ENCODE measurements at places on chromosomes 1 and 21.

DNA sequence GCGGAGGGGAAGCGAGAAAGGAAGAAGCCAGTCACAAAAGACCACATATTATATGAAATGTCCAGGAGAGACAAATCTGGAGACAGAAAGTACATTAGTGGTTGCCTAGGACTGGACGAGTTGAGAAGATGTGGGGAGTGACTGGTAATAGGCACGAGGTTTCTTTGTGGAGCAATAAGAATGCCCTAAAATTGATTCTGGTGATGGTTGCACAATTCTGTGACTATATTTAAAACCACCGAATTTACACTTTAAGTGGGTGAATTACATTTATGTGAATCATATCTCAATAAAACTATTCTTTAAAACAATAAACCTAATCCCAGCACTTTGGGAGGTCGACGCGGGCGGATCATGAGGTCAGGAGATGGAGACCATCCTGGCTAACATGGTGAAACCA is 63.1 kb downstream of the ZNF281 start:
- ATAC-seq, result no peak

DNA sequence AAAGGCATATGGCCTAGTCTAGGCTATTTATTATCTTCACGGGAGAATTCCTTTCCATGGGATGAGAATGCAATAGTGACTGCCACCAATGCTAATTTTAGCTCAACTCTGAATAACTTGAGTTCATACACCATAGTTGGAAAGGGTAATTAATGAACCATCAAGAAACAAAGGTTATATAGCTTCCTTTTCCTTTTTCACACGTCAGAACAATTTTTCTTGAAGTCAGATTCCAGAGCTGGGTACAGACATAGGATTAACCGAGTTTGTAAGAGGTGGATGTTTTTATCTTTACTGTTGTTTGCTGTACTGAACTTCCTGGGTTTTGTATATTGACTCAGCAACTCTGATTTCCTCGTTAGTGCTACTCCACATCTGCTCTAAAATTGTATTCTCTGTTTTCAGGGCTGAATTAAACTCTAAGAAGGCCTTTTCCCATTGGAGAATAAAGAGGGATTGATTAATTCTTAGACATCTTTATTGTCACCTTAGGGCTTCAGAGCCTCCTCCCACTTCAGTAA is 262.0 kb downstream of the NUF2 start:
- ATAC-seq, result no peak

DNA sequence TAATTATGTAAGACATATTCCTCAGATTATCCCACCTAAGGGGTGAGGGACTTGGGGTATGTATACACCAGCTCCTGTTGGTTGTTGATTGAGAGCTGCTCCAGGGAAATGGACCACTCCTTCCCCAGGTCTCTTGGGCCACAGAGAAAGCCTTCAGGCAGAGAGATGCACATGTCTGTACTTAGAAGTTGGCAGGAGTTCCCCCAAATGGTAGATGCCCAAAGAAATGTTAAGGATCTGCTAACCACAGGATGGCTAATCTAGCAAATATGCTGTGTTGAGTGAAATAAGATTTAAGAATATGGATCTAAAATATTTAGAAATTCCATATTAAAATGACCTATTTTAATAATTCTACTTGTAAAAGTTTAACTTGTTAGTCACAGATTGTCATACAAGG is 100.8 kb upstream of the DNAH14 start:
- ATAC-seq, result no peak

- ATAC-seq, result no peak
Observed at GRCh38 chr1:3638676-3639075, 11.2 kb downstream of the WRAP73 start.

- ATAC-seq, result no peak
Observed at GRCh38 chr1:118097622-118098348, 87.2 kb downstream of the SPAG17 start.

- ATAC-seq, result peak; percentile 79
Observed at GRCh38 chr1:47444562-47445465, 7.0 kb downstream of the FOXD2 start.

- ATAC-seq, result no peak
Observed at GRCh38 chr1:218810306-218810705, 363.4 kb upstream of the LYPLAL1 start.

- peak; percentile 91 for ATAC-seq
Observed at GRCh38 chr1:233097546-233097945, 147.1 kb downstream of the NTPCR start.

GRCh38 chr1:224543453-224543852 is 72.7 kb upstream of the CNIH3 start:
- no peak for ATAC-seq

GRCh38 chr1:162381383-162381782 is at the start of gene C1orf226:
Gene C1orf226 (plus strand): TSS chr1:162381728. CDS start chr1:162381902, 174 bp downstream.
- no peak for ATAC-seq

GRCh38 chr1:180899262-180899661 is 13.4 kb upstream of the KIAA1614 start:
- ATAC-seq, result no peak

DNA sequence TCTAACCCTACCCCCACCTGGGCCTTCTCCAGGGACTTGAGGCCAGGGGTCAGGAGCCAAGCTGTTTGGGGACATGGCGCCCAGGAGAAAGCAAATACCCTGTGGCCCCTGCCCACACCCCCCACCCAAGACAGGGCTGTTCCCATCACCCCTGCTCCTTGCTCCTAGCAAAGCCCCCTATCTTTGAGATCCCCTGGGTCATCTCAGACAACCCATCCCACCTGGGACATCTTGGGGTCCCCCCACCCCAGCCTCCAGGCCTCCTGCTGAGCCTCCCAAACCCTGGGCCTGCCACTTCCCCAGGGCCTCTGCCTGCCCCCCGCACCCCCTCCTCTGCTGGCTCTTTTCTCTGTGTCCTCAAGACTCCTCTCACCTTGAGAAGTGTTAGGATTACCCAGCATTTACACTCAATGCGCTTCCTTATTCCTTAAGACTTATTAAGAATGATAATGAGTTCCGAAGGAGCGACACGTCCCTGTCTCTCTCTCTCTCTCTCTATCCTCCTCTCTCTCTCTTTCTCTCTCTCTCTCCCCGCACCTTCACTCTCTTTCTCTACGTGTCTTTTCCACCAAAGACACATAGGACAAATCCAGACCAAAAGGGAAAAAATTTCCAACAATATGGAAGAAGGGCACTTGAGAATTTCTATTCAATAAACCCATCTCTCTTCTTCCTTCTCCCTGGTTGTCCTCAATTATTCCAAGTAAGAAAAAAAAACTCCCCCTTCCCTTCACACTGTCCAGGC is 7.2 kb downstream of the CASZ1 start:
- ATAC-seq, result no peak

- ATAC-seq, result peak; percentile 28
Observed at GRCh38 chr1:68205794-68206358, 26.4 kb downstream of the WLS start.

GRCh38 chr1:69567652-69568420 is at the start of gene LRRC7:
Gene LRRC7 (plus strand): TSS chr1:69567922. CDS start chr1:69568640, 718 bp downstream.
- no peak for ATAC-seq

DNA sequence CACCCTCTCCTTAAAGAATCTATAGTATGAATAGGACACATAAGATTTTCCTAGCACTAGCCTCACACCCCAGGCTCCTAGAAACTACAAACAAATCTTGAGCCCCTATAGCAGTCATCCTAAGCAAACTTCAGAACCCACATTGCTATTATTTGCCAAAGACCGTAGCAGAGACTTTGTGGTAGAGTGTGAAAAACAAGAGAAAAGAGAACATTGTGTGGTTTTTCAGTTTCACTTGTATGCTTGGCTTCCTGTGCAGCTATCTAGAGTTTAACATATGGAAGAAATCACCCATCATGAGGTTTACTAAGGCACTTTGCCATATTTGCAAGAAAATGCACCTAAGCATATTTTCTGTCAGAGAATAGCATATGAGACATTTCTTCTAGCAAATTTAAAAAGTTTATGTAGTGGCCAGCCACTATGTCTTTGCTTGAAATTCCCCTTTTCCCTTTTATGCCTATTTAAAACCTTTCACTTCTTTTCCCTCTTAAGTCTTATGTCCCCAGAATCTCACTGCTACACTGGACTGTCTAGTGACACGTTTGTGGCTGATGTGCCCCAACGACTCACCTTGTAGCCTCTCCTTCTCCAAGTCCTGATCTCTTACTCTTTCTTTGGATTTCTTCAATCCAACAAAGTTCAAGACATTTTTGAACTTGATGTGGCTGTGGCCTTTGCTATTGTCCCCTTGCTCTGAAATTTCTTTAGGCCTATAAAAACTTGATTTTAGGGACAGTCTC is 25.6 kb downstream of the CCDC190 start:
- peak; percentile 96 for ATAC-seq

DNA sequence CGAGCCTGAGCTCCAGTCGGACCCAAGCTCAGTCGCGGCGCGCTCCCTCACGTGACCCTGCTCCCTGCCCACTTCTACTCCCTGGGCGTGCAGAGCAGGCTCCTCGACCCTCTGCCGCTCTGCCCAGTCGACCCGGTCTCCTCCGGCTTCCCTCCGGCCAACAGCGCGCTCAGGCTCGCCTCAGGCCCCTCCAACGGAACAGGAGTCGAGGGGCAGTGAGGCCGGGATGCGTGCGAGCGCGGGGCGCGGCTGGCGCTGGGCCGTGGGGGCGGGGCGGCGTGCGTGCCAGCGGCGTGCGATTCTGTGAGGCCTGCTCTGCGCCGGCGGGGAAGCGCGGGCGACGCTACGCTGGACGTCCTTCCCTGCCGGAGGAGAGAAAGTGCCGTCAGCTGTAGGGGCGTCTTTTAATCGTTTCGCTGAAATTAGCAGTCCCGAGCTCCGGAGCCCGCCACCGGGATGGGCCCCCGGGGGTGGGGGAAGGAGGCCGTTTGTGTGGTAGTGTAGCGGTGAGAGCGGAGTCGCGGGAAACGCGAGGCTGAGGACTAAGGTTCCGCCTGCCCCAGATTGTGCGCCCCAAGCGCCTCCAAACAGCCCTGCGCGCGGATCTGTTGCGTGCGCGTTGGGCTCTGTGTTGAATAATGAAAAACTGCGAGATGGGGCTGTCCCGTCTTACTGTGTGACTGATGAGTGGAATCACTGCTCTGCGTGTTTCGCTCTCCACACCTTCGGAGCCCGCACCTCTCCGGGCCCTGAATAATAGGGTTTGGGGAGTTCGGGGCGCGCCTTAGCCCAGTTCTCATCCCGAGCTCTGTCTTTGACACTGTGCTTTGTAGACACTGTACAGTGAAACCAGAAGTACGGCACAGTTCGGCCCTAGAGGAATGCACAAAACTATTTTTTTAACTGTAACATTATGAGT is at the start of gene ACBD6:
Gene ACBD6, minus strand, starts transcription at position 217 of the 919 bp plus-strand sequence. CDS start 311 bp downstream, outside the sequence.
- ATAC-seq, result peak; percentile 92
